Cortex of kidney (tissue), 1 donor: ENCODE measurements at places on chromosomes 2 and 18.

GRCh38 chr2:146716591-146716990, 1128.2 kb upstream of the ACVR2A start:
- no peak for DNase-seq

DNA sequence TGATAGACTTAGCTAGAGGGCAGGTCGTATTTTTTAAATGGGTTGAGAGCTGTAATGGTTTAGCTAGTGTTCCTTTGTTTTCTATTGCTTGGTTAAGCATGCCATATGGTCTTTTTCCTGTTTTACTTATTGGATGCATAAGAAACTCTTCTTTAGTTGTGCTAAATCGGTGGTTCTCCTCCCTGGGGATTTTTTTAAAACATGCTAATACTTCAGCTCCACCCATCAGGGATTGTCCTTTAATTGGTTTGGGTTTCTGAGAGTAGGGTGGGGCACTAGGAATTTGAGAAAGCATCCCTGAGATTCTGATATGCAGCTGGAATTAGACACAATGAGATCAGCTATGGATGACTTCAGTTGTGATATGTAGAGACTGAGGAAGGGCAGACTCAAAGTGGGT, 497.2 kb downstream of the THSD7B start:
- no peak for DNase-seq

- no peak for DNase-seq
Observed at GRCh38 chr2:12008425-12009061, 262.1 kb downstream of the LPIN1 start.

DNA sequence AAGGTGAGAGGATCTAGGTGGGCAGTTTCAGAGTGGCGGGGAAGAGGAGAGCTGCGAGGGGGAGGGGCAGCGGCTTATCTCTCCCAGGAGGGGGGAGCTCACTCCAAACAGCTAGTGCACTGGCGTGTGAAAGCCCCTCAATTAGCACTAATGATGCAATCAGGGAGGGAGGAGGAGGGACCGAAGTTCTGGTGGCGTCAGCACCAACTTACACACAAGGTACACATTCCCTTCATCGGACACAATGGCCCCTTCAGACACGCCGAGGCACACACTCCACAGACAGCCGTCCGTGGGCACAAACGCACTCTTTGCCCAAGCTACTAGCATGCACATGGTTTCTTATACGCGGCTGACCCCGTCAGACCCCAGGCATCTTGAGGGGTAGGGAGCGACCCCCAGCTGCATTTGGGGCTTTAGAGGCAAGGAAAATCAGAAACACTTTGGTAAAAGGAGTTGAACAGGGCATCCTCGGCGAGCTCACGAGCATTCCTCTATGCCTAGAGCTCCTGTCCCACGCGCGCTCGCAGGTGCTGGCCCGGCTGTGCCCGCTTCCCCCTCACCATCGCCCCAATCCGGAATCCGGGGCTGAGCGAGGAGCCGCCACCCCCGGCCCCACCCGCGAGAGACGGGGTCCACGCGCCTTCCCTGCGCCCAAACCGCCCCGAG, 868 bp upstream of the PKDCC start:
- DNase-seq: no peak
